ENCODE measurements at places on chromosomes 12 and 14.
A peak's percentile ranks its signal among the peaks of the same experiment; 100 is the strongest.

- no peak for DNase-seq
These were observed 69.8 kb upstream of the CLMN start for GRCh38 chr14:95389471-95390011.

DNA sequence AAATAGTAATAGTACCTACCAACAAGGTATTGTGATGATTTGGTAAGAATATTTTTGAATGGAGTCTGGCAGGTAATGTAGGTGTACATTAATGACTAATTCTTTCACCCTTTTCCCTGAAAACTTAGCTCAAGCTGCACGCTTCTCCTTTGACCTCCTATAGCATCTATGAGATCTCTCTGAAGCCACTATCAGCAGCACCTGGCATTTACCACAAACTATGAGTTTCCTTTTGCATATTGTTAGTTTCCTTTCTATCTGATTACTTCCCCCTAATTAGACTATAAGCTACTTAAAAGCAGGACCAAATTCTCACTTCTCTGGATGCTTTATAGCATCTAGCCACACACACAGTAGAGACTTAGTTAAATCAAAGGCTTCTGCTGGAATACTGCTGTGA lies 48.1 kb downstream of the SLC8A3 start:
- no peak for DNase-seq

DNA sequence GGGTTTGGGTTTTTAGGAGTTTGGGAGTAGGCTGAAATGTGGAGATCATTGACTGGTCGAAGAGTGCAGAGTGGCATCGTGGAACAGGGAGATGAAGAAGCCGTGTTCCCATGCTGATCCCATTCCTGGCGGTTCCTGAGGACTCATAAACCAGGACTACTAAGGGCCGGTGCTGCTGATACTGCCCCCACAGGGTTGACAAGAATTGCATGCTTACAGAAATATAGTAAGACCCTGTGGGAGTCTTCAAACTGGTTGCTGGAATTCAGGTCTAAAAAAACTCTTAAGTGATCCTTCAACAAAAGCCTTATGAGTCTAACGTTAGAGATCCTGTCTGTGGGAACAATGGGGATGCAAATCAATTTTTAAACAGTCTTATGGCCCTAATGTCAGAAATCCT lies 64.0 kb upstream of the ARHGAP5 start:
- no peak for DNase-seq

- peak; percentile 20 for DNase-seq
These were observed 117.5 kb downstream of the ASCL4 start for GRCh38 chr12:107891967-107892366.

- no peak for DNase-seq
These were observed 518.7 kb downstream of the TMEM121 start for GRCh38 chr14:106044949-106045596.

DNA sequence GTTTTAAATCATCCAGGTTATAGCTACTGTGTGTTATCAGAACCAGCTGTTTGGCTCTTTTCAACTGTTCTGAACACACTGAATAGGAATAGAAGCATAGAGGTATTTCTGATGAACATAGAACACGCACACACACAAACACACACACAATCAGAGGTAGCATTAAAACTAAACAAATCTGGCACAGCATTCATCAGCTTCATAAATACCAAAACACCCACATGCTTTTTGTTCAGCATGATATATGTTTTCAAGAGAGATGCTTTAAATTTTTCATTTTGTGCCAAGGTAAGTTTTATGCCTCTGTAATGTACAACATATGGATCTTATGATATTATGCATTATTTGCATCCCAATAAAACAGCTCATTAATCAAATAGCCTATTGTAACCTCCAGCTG lies 208.6 kb downstream of the GALC start:
- DNase-seq: no peak

DNA sequence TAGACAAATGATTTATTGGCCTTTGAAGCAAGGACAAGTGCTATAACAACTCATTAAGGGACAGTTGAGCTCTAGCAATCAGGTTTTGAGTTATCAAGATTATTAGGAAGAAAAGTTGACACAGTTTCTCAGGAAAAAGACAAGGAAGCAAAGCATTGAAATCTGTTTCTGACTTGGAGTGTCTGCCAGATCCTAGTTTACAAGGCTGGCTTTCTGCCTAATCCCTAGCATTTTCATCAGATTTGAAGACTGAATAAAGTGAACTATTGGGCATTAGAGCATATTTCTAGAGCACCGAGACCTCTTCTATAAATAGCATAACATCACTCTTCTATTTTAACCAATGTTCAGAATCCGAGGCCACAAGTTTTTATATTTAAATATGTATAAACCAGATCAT lies 7.0 kb downstream of the SYT1 start:
- peak; percentile 9 for DNase-seq

GRCh38 chr12:29071099-29071498 lies 78.0 kb upstream of the FAR2 start:
- DNase-seq: peak; percentile 7

DNA sequence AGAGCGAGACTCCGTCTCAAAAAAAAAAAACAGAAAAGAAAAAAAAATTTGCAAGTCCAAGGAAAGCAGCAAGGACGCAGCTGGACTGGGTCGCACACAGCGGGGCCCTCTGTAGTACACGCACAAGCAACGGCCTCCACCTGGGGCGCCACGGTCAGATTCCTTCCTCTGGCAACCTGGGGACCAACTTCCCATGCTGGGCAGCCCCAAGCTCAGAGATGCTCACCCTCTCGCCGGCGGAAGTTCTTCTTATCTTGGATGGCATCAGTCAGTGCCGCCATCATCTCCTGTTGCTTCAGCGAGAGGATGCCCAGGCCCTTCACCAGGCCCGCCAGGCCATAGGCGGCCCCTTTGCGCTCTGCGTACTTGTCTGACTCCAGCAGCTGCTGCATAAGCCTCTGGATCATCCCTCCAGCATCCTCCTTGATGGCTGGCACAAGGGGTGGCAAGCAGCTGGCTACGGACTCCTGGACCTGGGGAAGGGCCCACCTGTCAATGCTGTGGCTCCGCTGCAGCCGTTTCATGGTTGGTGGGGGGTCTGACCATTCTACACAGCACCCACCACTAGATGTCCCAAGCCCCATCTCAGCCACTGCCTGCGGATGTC lies 34.5 kb upstream of the RAB35 start:
- DNase-seq: no peak

DNA sequence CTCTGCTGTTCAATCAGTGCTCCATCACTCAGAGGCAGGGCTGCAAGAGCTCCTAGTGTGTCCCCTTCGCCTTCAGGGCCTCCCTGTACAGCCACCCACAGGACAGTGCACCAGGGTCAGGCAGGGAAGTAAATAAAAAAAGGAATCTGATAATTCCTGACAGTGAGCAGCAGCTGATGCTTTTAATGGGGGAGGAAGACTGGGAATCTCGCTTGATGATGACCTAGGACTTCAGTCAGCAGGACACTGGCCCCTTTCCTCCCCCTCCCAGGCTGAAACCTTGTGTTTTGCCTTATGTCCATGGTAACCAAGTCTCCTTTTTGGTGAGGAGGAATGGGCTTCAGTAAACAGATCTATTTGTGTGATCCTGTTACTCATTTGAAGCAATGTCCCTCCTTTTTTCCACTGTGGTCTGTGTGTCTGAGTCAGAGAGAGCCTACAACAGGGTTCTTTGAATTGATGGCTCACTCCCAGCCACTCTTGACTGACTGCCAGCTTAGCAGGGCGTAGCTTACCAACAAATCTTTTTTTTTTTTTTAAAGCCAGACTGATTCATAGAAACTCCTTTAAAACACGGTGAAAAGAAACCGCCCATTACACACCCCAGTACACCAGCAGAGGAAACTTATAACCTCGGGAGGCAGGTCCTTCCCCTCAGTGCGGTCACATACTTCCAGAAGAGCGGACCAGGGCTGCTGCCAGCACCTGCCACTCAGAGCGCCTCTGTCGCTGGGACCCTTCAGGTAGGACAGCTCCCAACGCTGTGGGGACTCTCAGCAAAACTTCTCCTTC lies at the start of gene EMP1:
TSS of gene EMP1 (plus strand) at position 597 of the 792 bp plus-strand sequence. CDS start 14,785 bp downstream, outside the sequence.
- DNase-seq: peak; percentile 100

DNA sequence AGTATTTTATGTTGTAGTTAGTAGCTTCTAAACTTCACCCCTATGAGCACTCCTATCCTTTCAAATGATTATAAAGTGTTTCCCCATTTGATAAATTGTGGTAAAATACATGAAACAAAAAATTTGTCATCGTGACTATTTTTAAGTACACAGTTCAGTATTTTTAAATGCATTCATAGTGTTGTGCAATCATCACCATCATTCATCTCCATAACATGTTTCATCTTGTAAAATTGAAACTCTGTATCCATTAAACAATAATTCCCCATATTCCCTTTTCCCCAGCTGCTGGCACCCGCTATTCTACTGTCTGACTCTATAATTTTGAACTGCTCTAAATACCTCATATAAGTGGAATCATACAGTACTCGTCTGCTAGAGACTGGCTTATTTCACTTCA lies 52.5 kb downstream of the ATP23 start:
- no peak for DNase-seq

GRCh38 chr14:36504771-36505175 lies 15.3 kb downstream of the NKX2-1 start:
- no peak for DNase-seq

DNA sequence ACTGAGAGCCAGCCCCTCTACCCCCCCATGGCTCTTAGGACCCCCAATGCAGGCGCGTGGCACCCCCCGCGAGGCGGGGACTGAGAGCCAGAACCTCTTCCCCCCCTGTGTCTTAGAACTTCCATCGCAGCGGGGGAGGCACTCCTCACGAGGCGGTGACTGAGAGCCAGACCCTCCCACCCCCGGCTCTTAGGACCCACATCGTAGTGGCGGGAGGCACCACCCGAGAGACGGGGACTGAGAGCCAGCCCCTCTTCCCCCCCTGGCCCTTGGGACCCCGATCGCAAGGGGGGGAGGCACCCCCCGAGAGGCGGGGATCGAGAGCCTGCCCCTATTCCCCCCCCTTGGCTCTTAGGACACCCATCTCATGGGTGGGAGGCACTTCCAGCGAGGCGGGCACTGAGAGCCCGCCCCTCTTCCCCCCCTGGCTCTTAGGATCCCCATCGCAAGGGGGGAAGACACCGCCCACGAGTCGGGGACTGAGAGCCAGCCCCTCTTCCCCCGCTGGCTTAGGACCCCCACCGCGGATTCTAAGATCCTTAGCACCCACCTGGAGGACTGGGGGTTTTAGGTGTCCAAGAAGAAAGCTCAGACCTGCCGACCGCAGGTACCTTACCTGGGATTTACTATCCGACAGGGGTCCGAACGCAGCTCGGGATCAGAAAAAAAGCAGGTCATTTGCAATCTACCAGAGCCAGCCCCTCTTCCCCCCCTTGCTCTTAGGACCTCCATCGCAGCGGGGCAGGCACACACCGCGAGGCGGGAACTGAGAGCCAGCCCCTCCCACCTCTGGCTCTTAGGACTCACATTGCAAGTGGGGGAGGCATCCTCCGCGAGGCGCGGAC lies 44.9 kb downstream of the DDX11 start:
- no peak for DNase-seq

GRCh38 chr12:89092297-89092696 lies 260.0 kb downstream of the DUSP6 start:
- no peak for DNase-seq

- DNase-seq: peak; percentile 68
These were observed 26.6 kb downstream of the GPRC5D start for GRCh38 chr12:12925388-12925787.

Data from amniotic epithelial cell (primary cell).